ENCODE measurements at places on chromosomes 13 and 19.

DNA sequence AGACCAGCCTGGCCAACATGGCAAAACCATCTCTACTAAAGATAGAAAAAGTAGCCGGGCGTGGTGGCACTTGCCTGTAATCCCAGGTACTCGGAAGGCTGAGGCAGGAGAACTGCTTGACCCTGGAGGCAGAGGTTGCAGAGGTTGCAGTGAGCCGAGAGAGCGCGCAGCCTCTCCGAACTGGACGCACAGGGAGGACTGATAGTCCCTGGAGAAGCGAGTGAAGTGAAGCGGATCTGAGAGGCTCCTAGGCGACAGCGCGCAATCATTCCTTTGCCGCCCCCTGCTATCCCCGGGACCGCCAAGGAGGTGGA is 233 bp downstream of the ZNF561 start:
- no peak for DNase-seq

GRCh38 chr13:36919833-36920615 is at the start of gene SMAD9:
Gene SMAD9 (minus strand): TSS chr13:36920238. CDS start chr13:36879689, 40,549 bp downstream.
- DNase-seq = no peak

DNA sequence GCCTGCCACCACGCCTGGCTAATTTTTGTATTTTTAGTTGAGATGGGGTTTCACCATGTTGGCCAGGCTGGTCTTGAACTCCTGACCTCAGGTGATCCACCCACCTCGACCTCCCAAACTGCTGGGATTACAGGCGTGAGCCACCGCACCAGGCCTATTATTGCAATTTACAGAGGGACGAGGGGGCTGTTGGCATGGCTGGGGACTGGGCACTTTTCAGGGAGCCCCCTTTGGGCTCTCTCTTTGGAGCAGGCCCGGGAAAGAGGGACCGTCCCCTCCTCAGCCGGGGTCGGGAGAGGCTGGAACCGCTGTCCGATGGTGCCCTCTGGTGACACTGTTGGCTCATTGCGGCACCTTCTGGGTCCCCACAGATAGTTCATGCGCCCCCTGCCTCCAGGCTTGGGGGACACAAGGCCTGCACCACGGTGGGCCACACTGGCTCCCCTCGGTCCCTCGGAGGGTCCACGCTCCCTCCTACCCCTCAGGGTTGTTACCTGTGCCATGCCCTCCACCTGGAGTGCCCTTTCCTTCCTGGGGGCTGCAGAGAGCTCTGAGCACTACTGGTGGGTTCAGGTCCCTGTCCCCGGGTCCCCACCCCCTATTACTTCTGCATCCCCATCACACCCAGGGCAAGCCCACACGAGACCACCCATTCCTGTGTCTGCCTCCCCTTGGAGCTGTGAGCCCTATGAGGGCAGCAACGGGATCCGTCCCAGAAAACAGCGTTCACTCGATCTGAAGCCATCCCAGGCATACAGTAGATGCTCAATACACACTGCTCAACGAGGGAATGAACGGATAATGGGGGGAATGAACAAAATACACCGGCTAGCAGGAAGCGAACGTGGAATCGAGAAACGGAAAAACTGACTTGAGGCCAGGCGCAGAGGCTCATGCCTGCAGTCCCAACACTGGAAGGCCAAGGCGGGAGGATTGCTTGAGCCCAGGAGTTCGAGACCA is 12.5 kb downstream of the FEM1A start:
- DNase-seq = peak; percentile 24

GRCh38 chr13:99327126-99327525 is 19.9 kb upstream of the GPR183 start:
- no peak for DNase-seq

DNA sequence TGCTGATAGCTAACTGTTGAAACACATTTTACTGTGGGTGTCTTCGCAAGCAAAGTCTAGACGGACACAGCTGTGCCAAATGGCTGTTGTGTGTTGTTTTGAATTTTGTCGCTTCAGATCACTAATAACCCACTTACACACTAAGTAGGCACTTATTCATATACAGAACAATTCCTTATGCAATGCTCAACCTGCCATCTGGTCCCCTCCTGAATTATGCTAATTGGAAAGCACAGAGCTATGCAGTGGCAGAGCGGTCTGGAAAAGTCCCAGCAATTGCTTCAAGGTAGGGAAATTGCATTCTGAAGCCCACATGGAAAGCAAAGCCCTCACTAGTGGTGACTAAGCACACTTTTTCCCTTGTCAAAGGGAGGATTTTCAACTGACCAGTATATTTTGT is 69.9 kb downstream of the C13orf42 start:
- DNase-seq = no peak

DNA sequence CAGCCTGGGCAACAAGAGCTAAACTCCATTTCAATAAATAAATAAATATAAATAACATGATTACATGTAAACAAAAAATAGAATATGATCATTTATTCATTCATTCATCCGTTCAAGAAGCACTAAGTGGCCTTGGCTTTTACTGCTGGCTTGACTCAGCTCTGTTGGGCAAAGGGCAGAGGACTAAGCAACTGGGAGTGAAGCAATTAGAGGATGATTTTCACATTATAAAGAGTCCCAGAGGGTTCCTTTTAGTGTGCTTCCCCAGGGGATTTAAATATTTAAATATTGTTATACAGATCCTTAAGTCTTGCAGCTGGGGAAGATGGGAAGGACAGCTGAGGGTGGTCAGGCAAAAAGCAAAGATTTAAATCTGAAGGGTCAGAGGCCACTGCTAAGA is 34.9 kb upstream of the FLT1 start:
- DNase-seq = no peak

DNA sequence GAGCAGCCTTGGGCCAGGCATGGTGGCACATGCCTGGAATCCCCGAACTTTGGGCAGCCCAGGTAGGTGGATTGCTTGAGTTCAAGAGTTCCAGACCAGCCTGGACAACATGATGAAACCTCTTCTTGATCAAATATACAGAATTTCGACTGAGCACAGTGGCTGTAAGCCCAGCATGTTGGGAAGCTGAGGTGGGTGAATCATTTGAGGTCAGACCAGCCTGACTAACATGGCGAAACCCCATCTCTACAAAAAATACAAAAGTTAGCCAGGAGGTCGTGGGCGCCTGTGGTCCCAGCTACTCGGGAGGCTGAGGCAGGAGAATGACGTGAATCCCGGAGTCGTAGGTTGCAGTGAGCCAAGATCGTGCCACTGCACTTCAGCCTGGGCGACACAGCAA is 8.0 kb upstream of the NLRP7 start:
- DNase-seq = no peak

- peak; percentile 51 for DNase-seq
Observed at GRCh38 chr19:41784743-41785142, 11.6 kb upstream of the CEACAM3 start.

GRCh38 chr13:110245416-110245899 is 61.5 kb downstream of the COL4A1 start:
- DNase-seq = no peak

DNA sequence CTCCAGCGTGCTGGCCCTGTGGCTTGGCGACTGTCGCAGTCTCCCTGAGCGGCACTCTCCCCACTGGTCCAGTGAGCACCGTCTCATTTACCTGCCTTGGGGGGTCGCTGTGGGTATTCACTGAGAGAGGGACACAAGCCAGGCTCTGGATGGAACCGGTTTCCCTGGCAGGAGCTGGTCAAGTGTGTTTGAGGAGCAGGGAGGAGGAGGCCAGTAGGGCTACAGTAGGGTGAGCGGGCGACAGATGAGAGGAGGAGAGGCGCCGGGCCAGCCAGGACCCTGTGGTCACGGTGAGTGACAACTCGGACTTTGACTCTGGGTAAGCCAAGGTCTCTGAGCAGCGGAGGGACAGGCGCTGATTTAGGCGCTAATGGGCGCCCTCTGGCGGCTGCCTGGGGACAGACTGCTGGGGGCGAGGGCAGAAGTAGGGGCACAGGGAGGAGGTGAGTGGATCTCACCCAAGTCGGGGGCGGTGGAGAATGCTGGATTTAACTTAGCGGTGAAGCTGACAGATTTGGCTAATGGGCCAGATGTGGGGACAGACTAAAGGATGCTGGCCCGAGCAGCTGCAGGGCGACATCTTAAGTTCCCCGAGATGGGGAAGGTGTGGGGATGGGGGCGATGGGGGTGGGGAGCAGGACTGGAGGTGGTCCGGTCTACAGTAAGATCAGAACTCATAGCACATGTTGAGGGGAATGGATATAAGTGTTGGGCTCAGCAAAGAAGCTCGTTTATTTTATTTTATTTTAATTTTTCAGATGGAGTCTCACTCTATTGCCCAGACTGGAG is 4.7 kb upstream of the PRMT1 start:
- peak; percentile 49 for DNase-seq

DNA sequence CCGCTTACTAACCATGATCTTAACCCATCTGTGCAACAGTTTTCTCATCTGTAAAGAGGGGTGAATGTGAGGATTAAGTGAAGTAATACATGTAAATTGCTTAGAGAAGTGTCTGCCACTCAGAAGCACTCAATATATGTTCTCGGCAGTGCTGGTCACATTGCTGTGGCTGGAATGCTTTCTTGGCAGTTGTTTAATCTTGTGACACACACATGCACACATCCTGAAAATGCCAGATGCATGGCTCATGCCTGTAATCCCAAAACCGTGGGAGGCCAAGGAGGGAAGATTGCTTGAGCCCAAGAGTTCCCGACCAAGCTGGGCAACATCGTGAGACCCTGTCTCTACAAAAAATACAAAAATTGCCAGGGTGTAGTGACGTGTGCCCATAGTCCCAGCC is 4.9 kb upstream of the DMKN start:
- no peak for DNase-seq

GRCh38 chr13:49308921-49309408 is 61.2 kb downstream of the CDADC1 start:
- no peak for DNase-seq

- no peak for DNase-seq
Observed at GRCh38 chr13:106573284-106573846, 5.4 kb upstream of the ARGLU1 start.

DNA sequence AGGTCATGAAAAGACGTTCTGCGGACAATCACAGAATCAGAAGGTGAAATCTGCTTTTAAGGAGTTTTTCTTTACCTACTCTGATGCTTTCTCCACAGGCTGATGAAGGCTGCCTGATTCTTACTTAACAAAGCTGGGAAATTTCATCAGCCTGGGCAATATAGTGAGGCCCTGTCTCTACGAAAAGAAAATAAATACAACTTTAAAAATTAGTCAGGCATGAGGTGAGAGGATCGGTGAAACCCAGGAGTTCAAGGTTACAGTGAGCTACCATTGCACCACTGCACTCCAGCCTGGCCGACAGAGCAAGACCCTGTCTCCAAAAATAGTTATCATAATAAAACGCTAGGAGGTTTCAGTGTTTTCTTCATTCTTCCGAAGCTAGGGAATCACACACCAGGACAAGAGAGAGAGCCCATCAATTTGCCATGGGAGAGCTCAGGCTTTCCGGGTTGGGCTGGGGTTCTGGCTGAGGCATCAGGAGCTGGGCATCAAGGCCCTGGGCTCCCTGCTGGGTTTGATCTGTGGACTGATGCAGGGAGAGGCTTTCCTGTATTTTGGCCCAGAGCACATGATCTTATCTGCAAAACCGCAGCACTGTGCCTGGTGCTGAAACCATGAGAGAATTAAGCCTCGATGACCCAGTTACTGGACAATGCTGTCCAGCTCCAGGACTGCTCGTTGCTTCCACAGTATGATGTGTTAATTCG is 25.1 kb upstream of the CEBPG start:
- no peak for DNase-seq

DNA sequence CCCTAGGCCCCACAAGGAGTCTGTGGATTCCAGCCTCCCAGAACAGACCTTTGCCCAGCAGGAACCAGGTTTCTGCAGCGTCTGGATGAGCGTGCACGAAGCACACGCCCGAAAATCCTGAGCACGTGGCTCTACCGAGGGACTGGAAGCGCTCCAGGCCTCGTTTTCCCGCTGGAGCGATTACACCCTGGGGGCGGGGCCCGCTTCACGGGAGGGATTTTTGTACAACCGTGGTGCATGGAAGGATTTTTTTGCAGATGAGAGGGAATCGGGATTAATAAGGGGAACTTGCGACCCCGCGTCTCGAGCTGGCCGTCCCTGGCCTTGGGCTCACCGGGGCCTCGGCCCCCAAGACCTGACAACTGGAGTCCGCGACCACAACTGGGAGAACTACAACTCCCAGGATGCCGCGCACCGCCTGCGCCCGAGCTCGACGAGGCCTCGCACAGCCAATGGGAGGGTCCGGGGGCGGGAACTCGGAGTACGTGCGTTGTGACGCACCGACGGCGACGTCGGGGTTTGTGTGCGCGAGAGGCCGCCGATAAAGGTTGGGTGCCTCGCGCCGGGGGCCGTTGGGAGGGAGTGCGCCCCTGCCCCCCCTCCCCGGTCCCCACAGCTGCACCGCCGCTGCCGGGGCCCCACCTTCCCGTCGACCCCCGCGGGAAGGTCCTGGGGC is at the start of gene ZNF628:
Gene ZNF628, plus strand, starts transcription at position 518 of the 676 bp plus-strand sequence. CDS start 3,294 bp downstream, outside the sequence.
- peak; percentile 96 for DNase-seq

- no peak for DNase-seq
Observed at GRCh38 chr13:38316129-38316528, 33.5 kb upstream of the UFM1 start.

GRCh38 chr19:11044431-11044830 is 44.8 kb upstream of the LDLR start:
- DNase-seq = no peak

- no peak for DNase-seq
Observed at GRCh38 chr13:114101358-114102130, 30.9 kb downstream of the RASA3 start.

GRCh38 chr19:30373593-30373992 is 1.4 kb downstream of the ZNF536 start:
- no peak for DNase-seq

GRCh38 chr13:50766013-50766412 is 77.5 kb downstream of the DLEU7 start:
- DNase-seq = no peak

DNA sequence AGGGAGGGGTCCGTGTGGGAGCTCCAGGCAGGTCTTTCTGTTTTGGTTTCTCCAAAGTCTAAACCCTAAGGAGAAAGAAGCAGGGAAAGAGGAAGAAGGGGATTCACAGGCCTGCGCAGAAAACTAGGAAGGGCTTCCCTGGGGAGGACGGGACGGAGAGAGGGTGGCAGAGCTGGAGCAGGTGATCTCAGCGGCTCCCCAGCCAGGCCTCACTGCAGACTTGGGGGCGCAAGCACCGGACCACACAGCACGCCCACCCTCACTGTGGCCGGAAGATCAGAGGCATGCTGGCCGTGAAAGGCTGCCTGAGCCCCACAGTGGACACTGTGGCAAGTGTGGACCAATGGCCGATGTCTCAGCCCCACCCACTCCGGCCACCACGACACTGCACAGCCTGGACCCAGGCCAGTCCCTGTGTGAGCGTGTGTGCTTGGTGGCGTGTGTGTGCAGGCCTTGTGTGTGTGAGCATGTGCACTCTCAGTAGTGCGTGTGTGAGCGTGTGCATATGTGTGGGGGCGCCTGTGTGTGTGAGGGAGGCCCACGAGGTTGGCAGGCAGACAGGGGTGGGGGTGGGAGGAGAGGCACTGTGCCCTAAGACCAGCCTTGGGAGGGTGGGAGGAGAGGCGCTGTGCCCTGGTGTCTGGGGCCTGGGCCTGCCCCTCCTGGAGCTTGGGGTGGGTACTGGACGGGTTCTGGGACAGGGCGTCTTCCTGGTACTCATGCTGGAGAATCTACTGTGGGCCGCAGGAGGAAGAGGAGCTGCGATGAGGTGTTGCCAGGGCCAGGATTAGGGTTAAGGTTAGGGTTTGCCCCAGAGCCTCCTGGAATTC is 15.4 kb upstream of the TMEM255B start:
- no peak for DNase-seq

All from KG1 (cell line).